ENCODE measurements at places on chromosomes 12 and 14. TPM values are rescaled to one million over a fixed set of nuclear protein-coding genes. Genes with fewer than 3 reads are reported as not detected.

The COCH gene
- 0.33 TPM for total RNA-seq

The LMO3 gene
- not detected for total RNA-seq

The FLRT2 gene
- total RNA-seq, result not detected

The C12orf56 gene
- not detected for total RNA-seq

The CCDC77 gene
- total RNA-seq, result 2.8 TPM

The OR4E2 gene
- total RNA-seq, result not detected

Data from CD8-positive, alpha-beta T cell (primary cell).